Transverse colon (tissue), 4 donors: ENCODE measurements at places on chromosomes 5 and 9.

GRCh38 chr9:93261735-93262523 lies 78.0 kb downstream of the WNK2 start:
- DNase-seq = peak; percentile 7

GRCh38 chr5:132411304-132412013 lies 41.9 kb downstream of the SLC22A5 start:
- peak; percentile 58 for DNase-seq

DNA sequence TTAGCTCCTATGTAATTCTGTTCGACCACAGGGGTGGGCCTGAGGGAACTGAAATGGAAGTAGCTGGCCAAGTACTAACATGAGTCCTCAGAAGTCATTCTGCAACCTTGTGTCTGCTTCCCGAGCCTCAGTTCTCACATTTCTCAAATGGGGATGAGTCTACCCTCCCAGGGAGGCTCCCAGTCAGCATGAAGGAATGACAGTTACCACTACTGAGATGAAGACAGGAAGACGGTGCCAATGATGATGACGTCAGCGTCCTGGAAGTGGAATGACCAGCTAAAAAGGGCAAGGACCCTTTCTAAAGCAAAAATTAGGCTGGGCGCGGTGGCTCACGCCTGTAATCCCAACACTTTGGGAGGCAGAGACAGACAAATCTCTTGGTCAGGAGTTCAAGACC lies 6.8 kb downstream of the PIP5KL1 start:
- no peak for DNase-seq

DNA sequence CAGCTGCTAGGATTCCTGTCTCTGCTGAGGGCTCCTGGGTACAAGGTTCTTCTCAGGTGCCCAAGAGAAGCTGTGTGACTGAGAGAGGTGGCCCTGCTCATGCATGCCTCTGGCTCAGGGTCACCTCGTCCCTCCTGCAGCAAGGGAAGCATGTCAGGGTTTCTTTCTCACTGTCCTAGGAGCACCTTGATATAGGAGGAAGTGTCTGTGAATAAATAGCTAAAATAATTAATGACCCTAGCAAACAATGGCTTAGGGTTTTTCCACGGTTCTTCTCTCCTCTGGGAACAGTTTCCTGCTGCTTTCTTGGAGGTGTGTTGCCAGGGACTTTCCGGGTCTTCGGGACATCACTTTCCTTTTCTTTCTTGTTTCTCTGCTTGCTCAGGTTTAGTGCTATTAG lies 87.2 kb downstream of the ARHGAP26 start:
- no peak for DNase-seq

GRCh38 chr5:61659221-61659696 lies 327.2 kb downstream of the ZSWIM6 start:
- DNase-seq = no peak

GRCh38 chr5:169577951-169578350 lies 5.6 kb upstream of the SPDL1 start:
- no peak for DNase-seq

DNA sequence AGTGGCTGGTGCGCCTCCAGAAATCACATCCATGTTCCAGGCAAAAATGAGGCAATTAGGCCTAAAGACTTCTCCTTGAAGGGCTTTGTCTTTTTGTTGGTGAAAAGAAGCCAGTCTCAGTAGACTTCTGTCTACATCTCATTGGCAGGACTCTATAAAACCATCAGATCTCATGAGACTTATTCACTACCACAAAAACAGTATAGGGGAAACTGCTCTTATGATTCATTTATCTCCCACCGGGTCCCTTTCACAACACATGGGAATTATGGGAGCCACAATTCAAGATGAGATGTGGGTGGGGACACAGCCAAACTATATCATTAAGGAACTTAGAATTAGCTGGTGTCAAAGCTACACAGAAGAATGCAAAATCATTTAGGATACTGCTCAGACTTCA lies 77.7 kb upstream of the SNX2 start:
- no peak for DNase-seq

- DNase-seq = no peak
Measured at GRCh38 chr9:15423231-15423985, 732 bp downstream of the SNAPC3 start.
